ENCODE measurements at places on chromosomes 5 and 9.

DNA sequence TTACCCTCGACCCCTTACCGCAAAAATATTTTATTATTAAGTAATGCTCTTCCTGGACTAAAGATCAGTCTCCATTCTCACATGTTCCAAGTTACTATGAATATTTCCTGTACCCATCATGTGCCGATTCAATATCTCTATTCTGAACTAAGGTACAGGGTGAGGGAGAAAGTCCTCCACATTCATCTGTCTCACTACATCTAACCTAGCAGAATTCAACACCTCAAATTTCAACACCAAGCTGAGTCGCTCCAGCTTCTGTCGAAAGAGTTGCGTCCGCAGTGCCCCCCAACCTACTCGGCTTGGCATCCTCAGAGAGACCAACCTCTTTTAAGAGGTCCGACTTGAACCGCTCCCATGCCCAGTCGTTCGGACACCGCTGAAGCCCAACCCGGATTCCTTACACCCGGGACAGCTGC lies 1.0 kb downstream of the CERT1 start:
- peak; percentile 48 for DNase-seq

DNA sequence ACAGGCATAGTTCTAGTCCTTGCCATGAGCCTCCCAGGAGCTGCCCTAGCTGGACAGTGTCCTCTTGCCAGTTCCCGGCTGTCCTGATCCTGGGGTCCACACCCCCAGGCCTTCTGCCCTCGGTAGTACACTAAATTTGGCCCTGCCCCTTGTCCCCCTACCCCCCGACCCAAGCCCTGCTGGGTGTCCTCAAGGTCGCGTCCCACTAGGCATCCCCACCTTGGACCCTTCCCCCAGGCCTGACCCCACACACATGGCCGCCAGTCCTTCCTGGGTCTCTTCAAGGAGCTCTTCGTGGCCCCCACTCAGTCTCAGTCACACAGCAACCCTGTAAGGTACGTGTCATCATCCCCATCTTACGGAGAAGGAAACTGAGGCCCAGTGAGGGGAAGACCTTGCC lies 40.0 kb upstream of the PHYKPL start:
- no peak for DNase-seq

DNA sequence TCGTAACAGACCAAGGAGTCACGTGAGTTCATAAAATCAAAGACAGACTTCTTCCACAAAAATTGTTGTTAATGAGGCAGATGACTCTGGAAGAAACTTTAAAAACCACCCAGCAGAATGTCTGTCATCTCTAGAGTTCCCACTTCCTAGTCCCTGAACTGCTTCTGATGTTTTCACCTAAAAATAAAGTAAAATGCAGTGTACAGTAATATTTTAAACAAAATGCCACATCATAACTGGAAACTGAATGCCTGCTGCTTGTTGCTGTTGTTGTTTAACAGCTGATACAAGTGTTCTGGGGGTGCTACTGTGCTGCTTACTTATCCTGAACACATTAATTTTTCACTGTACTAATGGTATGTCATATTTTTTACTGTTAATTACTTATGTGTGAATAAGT lies 577.2 kb downstream of the MTRR start:
- DNase-seq = no peak

- DNase-seq = no peak
These were observed 21.1 kb upstream of the IL9 start for GRCh38 chr5:135916638-135917263.

GRCh38 chr9:96174371-96174770 lies 127.6 kb downstream of the HSD17B3 start:
- no peak for DNase-seq

GRCh38 chr5:143583409-143583808 lies 179.9 kb upstream of the NR3C1 start:
- no peak for DNase-seq

DNA sequence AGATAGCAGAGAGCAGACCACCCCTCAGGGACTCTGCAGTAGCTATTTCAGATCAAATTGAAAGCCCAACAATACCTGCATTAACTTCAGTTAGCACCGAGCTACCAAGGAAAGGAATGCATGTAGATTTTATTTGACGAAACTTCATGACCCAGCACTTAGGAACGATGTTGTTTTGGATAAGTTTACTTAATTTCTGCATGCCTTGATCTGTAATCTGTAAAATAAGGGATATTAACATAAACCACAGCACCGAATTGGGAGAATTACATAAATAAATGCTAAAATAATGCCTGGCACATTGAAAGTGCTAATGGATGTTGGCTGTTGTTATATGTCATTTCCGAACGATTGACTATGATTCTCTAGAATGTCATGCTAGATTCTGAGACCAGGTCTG lies 435.8 kb upstream of the CLINT1 start:
- DNase-seq = no peak
